ENCODE measurements at places on chromosomes 11 and 22.

GRCh38 chr22:23054531-23055257, 15.6 kb upstream of the GNAZ start:
- DNase-seq: no peak

DNA sequence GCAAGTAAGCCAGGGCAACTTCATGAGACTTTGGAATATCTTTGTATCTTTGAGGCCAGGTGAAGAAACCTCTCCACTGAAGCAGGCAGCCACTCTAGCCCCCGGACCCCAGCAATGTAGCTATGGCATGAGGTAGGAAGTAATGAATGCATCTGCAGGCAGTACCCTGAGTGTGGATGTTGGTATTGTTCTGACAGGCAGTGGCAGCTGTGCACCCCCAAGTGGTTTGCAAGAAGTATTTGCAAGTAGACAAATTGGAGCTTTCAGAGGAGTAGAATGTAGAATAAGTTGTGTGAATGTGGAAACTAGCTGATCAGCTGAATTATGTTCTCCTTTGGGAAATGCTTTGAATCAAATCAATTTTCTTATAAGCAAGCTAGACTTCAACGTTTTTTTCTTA, 194.4 kb upstream of the PGR start:
- no peak for DNase-seq

GRCh38 chr11:58787903-58788302, 56.2 kb upstream of the GLYAT start:
- no peak for DNase-seq

DNA sequence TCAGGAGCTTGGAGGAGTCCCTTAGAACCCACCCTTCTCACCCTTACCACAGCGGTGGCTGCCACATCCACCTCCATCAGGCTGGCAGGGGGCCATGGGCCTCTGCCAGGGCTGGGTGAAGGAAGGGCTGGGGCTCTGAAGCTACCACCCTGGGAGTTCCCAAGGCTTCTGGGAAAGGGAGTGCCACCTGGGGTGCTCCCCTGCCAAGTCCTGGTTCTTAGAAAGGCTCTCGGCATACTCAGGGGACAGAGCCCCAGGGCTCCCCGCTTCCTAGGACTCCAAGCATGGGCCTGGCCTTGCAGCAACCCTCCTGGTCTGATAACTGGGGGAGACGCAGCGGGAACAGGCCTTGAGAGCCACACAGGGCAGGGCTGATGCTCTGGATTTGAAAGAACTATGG, 438 bp upstream of the PLA2G3 start:
- no peak for DNase-seq

DNA sequence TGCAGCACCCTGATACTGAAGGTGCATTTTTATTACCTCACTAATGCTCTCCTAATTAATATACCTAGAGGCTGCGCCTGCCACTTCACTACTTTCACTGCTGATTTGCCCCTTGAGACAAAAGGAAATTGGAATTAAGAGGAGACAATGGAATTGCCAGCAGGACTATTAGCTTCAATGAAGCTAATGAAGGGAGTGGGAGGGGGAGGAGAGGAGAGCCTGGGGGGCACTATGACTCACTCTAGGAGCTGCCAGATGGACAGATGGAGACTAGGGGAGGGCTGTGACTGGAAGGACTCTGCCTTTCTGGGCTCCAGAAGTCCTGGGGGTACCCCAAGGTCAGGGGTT, 102.8 kb upstream of the DRD2 start:
- DNase-seq: no peak

DNA sequence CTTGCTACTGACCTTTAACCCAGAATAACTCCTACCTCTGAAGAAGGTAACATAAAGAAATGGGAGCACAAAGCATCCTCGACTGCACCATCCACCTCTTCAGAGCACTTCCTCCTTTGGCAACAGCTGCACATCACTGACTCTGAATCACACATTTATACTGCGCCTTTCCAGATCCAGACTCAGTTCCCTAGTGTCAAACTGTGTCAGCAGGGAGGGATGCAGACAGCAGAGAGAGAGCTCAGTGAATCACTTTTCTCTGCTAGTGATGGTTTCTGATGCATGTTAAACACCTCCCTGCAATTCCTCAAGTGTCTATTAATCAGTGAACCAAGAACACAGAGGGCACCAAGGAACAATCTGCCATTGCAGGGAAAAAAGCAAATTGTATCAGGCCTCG, 118.9 kb downstream of the PLEKHA7 start:
- no peak for DNase-seq

DNA sequence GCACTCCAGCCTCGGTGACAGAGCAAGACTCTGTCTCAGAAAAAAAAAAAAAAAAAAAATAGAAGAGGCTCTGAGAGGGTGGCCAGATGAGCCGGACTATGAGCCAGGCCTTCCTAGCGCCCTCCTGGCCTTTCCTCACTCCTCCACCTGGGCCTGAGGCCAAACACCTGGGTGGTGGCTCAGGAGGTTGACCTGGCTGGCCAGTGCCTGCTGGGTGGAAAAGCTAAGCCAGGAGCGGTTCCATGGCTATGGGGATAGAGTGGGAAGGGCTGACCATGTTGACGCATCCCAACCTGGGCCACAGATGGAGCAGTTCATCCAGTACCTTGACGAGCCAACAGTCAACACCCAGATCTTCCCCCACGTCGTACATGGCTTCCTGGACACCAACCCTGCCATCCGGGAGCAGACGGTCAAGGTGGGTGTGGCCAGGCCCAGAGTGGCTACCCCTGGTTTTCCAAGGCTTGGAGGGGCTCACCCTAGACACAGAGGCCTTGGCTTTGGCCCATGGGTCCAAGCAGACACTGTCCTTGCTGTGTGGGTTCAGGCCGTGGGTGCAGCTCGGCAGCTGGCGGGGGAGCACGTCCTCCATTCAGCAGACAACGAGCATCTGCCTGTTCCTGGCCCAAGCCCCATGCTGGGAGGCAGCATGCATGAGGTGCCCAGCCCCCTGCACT, 7.6 kb downstream of the SCYL1 start:
- no peak for DNase-seq

GRCh38 chr11:2299773-2300172, 1.9 kb downstream of the C11orf21 start:
- no peak for DNase-seq
